CD4-positive, alpha-beta T cell treated with Interleukin-12 subunit alpha and Interleukin-12 subunit beta, for 1 hour (primary cell): ENCODE measurements at places on chromosomes 11 and 22.
A peak's percentile ranks its signal among the peaks of the same experiment; 100 is the strongest.

DNA sequence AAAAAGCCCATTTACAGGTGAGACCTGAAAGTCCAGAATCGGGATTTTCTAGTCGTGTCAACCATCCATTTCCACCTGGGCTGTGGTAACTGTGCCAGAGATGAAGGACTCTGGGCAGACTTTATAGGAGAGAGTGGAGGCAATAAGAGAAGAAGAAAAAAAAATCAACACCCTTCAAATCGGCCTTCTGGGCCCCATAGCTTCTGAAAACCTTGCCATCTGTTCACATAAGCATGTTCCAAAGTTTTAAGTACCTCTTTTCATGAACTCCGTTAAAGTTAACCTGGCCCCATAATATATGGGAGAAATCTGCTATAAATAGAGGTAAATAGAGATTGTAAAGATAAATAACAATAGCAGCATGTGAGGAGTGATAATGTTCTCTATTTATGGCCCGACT is 470.5 kb downstream of the MIAT start:
- DNase-seq: no peak

- DNase-seq: no peak
These were observed 34.0 kb downstream of the PARVA start for GRCh38 chr11:12411393-12411792.

DNA sequence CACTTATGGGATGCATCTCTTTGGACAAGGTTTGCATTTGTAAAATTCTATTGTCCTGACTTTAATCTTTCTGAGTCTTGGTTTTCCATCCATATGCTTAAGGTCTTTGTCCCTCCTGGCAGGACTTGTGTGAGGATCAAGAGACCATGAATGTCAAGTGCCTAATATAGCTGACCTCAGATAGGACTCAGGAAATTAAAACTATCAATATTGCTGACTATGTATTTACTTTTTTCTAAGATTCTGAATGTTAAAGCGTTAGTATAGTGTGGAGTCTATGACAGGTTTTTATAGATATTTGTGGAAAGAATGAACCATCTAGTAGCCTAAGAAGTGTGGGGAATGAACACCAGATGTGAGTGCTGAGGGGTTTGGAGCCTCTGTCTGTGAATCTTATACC is 637.8 kb downstream of the NTM start:
- DNase-seq: no peak

- no peak for DNase-seq
These were observed 128.4 kb downstream of the BUD13 start for GRCh38 chr11:116644201-116644940.

GRCh38 chr11:103529181-103529684 is 420.0 kb downstream of the DYNC2H1 start:
- DNase-seq: no peak

DNA sequence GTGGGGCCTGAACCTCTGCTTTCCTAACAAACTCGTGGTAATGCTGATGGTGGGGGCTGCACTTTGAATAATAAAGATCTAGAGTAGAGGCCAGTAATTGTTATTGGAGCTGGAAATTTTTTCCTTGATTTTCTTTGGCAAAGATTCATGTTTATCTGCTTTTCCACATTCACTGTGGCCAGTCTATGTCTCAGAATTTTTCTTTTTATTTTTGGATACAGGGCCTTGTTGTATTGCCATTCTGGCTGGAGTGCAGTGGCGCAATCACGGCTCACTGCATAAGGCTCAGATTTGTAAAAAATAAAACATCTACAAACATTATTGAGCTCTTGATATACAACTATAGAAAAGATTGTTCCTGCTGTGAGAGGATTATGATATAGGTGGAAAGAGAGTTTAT is 1.6 kb downstream of the TMEM135 start:
- no peak for DNase-seq

DNA sequence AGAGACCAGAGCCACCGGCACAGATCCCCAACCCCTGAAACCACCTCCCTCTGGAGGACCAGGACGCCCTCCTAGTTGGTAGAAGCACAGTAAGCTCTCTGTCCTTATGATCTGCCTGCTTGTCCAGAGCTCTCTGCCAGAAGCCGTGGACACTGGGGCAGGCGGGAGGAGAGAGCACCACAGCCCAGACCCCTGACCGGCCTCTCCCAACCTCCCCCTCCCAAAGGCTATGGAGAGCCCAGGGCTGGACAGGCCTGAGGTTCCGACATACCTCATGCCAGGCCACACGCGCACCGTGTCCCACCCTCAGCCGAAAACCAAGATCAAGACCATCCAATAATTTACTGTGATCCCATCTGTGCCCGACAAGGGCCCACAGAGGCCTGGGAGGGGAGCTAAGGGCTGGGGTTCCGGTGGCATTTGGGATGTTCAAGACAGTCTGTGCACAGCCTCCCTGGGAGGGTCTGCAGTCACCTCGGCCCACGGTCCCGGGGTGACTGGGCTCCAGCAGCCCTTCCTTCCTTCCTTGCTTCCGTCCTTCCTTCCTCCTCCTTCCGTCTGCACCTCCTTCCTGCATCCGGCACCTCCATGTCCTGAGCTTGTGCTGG is 3.4 kb downstream of the HRAS start:
- DNase-seq: no peak

DNA sequence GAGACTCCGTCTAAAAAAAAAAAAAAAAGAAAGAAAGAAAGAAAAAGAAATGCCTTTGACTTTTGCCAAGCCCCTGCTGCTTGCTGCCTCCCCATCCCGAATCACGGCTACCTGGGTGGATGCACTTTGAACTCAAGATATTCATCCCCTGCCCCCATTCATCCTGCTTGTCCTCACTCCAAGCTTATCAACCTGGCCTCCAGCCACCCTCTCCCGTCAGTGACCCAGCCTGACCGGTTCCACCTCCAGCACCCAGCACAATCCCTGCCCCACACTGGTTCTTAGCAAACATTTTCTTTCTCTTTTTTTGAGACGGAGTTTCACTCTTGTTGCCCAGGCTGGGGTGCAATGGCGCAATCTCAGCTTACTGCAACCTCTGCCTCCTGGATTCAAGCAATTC is 44.4 kb downstream of the CYTH4 start:
- DNase-seq: no peak

GRCh38 chr11:68387840-68388239 is 72.7 kb upstream of the PPP6R3 start:
- DNase-seq: no peak

DNA sequence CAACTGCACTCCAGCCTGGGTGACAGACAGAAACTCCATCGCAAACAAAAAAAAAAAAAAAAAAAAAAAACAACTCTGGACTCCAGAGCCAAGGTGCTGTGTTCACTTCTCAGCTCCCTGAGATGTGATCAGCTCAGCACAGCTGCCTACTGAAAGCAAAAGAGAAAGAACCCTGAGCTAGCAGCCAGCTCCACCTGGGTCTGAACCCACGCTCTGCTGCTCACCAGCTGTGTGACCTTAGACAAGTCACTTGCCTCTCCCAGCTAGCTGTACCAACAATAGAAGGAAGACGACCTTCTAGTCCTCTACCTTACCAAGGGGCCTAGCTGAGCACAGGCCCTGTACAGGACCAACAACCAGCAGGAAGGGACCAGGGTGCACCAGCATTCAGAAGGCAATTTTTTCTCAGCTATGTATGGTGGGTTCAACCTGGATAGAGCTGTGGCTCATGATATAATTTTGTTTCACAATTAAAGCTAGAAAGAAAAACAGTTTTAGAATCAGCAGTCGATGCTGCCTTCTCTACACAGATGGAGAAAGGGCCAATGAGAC is 3.8 kb downstream of the DGCR2 start:
- peak; percentile 26 for DNase-seq

DNA sequence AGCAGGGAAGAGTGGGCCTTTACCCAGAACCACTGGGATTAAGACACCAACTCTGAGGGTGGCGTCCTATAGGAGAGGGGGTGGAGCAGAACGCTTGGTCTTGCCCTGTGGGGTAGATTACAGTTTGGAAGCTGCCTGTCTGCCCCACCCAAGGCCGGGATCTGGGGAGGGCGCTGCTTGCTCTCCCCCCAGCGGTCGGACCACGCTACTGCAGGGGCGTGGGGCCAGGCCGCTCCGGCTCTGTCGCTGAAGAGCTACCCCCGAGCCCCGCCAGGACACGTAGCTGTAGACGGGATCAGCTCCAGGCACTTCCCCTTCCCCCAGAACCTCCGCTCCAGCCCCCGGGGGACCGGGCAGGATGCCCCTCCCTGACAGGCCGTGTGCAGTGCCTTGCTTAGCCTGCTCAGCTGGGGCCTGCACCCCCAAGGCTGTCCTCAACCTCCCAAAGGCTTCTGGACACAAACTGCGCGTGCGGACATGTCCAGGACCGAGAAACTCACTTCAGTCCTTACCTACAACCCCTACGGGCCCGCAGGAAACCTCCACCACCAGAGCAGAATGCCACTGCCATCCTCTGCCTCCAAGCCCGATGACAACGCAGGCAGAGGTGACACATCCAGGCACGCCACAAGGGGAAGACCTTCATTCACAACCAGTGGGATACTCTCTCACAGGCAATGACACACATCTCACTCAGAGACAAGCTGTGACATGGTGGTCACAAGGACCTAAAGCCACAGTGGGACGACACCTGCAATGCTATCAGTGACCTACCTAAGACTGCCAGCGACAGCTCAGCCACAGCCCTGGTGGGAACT is 3.6 kb downstream of the AHNAK start:
- peak; percentile 81 for DNase-seq

- DNase-seq: no peak
These were observed 20.1 kb downstream of the ZBTB16 start for GRCh38 chr11:114079511-114080065.

DNA sequence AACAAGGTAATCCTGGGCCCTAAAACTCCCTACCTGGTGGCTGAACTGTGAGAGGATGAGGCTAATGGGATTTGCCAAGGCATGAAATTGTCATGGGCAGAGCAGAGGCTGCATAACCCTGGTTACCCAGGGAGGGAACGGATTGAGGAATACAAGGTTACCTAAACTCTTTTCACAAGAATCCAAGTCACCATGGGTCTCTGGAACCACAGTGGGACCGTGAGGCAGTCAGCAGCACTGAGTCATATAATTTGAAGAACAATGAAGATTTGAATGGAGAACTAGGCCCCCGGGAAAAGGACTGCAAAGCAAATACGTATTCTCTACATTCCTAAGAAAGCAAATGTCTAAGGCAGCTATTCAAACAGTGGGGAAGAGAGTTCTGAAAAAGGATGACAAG is 19.8 kb downstream of the CAT start:
- DNase-seq: no peak
